ENCODE measurements at places on chromosomes 13 and 19. TPM values are rescaled to one million over a fixed set of nuclear protein-coding genes. Genes with fewer than 3 reads are reported as not detected.
A peak's percentile ranks its signal among the peaks of the same experiment; 100 is the strongest.

Gene CYP2A7
- not detected for total RNA-seq

DNA sequence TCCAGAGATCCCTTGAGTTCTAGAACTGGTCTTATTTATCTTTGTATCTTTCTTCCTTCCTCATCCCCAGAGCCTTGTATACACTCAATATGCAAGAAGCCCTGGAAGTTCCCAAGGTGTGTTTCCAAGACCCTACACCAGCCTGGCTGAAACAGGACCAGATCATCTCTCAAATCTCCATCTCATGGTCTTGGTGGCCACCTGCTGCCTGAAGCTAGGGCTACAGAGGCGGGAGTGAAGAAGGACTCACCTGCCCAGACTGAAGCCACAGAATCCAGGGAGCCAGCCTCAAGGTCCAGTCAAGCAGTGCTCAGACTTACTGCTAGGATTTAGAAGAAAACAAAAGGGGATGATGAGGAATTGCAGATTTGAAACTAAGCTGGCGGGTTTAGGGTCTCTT is 6.1 kb upstream of the CYSLTR2 start:
- peak; percentile 22 for DNase-seq

DNA sequence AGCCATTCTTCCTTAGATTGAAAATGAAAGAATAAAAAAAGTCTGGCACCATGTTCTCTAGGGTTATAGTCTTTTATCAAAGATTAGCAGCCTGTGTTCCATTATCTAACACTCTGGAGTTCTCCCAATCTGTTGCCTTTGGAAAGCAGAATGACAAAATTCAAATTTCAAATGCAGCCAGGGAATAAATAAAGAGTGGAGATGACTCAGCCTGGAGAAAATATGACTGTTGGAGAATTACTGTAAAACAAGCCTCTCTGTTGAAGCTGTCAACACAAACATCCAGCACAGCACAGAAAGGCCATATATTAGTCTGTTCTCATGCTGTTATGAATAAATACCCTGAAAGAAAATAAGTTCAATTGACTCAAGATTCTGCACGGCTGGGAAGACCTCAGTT is 650.5 kb upstream of the SLC10A2 start:
- no peak for DNase-seq

DNA sequence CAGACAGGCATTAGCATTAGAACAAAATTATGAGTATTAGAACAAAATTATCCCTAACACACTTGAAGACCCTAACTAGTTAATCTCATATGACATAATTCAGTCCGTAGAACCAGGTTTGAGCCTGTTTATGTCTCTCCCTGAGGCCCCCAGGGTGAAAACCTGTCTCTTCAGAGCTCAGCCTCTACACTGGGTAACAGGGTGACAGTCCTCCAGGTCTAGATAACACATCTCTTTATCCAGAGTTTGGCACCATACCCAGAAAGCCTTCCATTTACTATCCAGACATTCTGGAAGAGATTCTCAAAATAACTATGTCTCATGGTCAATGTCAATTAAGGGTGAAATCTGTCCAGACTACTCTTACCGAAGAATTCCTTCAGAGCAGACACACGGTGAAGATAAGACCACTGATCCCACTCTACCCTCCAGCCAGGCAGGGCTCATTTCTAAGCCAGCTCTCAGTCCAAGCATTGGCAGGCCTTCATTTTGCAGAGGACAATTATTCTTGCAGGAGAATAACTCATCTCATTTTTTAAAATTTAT is 1195.3 kb downstream of the EFNB2 start:
- DNase-seq = no peak

Gene ANKRD24
- total RNA-seq = 2.6 TPM

GRCh38 chr13:108120302-108120701 is 95.0 kb downstream of the LIG4 start:
- no peak for DNase-seq

DNA sequence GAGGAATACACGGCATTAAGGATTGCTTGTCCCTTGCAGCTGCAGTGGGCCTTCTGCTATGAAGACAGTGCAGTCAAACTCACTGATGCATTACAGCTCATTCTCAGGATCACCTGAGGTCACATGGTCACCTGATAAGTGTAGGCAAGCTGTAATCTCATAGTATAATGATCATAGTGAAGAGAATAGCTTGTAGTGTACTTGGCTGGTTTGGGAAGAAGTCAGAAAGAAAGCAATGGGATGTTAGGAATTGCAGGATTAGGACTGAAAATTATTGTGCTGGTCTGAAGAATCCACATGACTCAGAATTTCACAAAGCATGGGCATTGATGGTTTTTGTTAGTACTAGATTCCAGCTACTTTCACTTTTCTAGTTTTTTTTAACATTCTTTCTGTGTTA is 76.7 kb downstream of the MBNL2 start:
- DNase-seq = no peak

Gene MAST1
- 1.5 TPM for total RNA-seq

Gene PSG6
- total RNA-seq = not detected

Gene GGACT
- 6.6 TPM for total RNA-seq

Gene ZNF99
- total RNA-seq = not detected

- DNase-seq = no peak
Measured at GRCh38 chr13:44648392-44649103, 72.4 kb upstream of the TSC22D1 start.

DNA sequence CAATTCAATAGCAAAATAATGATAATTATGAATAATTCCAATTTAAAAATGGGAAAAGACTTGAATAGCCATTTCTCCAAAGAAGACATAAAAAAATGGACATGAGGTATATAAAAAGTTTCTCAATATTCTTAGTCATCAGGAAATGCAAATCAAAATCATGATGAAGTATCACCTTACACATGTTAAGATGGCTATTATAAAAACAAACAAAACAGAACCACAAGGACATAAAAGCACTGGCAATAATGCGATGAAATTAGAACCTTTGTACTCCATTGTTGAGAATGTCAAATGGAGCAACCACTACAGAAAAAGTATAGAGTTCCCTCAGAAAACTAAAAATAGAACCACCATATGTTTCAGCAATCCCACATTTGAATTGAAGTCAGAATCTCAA is 1186.1 kb downstream of the SLITRK5 start:
- DNase-seq = no peak

- DNase-seq = no peak
Measured at GRCh38 chr13:32116210-32116609, 84.6 kb downstream of the FRY start.

GRCh38 chr13:110221406-110222117 is 85.4 kb downstream of the COL4A1 start:
- DNase-seq = no peak

Gene PDX1
- not detected for total RNA-seq

Gene RFPL4AL1
- total RNA-seq = not detected

DNA sequence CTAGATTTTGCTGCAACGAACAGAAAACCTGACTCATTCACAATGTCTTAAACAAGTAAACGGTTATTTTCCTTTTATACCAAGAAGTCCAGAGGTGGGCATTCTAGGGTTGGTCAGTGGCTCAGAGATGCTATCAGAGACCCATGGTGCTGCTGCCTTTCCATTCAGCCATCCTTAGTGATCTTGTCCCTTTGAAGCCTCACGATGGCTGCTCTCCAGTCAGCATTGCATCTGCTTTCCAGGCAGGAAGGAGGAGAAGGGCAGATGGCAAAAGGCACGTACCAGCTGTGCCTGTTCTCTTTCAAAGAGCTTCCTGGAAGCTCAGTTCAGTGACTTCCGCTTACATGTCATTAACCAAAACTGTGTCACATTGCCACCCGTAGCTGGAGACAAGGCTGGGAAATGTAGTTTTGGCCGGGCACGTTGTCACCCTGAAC is 30.1 kb downstream of the WDFY2 start:
- DNase-seq = peak; percentile 78

Measured in activated naive CD4-positive, alpha-beta T cell treated with anti-CD3 and anti-CD28 coated beads for 36 hours (primary cell).